ENCODE measurements at places on chromosomes 7 and 10.

- DNase-seq, result no peak
Measured at GRCh38 chr10:86450806-86451603, 70.6 kb downstream of the WAPL start.

DNA sequence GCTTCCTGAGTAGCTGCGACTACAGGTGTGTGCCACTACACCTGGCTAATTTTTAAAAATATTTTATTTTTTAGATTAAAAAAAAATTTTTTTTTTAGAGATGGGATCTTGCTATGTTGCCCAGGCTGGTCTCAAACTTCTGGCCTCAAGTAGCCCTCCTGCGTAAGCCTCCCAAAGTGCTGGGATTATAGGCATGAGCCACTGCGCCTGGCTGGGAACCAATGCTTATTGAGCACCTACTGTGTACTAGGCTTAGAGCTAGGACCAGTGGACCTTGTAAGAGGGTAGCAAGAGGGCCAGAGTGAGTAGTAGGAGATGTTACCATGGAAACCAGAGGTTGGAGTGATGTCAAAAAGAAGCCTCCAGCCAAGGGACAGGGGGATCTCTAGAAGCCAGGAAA, 31.2 kb downstream of the COL26A1 start:
- no peak for DNase-seq

- DNase-seq, result no peak
Measured at GRCh38 chr7:69245646-69246045, 352.6 kb upstream of the AUTS2 start.

- peak; percentile 33 for DNase-seq
Measured at GRCh38 chr7:28078036-28078901, 102.3 kb downstream of the JAZF1 start.

DNA sequence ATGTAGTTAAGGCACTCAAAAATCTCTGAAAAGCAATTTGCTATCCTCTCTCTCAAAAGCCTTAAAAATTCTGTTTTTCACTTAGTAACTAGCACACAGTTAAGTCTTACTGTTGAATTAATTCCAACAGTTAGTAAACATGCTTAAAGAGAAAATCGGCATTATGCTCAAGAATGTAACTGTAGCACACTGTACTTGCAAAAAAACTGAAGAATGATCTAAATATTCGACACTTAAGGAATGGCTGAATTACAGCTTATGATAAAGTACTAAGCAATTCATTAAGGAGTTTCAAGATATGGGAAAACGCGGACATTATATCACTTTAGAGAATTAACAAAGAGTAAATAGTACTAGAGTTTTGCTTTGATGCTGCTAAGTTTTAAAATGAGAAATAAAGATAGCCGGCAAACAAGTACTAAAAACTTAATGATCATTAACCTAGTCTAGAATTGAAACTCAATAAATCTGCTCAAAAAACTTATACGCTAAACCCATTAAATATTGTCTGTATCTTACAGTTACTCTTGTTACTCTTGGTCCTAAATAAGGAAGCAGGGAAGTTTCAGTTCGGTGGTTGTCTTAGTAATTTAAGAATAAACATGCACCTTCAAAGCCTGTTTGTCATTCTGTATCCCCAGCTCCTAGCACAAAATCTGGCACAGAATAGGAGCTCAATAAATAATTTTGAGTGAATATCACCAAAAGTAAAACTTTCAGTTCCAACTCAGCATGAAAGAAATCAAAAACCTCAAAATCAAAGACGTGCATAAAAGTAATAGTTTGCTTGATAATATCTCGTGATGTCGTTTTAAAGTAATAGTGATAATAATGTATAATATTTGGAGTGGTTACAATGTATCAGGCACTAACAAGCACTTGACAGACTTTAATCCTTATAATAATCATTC, 1.2 kb downstream of the TRDMT1 start:
- DNase-seq, result no peak

DNA sequence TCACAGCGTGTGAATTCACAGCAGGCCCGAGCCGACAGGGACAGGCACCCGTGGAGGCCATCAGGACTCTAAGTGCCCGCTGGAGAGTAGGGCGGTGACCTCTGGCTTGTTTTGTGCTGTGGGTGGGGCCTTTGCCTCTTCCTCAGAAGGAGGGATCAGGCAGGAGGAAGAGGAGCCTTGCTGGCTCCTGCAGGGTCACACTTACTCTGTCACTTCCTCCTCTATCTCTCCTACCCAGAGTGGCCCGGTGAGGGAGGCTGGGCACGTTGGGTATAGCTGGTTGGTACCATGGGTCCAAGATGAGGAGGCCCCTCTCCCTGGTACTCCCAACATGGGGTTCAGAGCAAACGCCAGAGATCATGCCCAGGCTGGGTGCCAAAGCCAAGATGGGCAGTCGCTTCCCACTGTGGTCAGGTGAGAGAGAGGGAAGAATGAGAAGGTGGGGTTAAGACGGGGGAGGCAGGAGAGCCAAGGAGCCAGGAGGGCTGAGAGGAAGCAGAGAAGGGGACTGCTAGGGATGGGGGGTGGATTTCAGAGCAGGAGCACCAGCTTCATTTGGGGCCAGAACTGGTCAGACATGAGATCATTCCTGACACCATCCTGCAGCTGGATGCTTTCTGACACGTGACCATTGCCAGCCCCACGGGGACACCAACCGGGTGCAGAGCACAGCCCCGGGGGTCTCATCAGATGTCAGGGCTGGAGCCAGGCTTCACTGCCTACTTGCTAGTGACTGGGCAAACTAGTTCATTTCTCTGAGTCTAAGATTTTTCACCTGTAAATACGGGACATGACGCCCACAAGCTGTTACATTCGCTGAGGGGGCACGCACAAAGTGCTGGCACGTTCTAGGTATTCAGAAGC, 54.8 kb upstream of the CACUL1 start:
- DNase-seq, result no peak

DNA sequence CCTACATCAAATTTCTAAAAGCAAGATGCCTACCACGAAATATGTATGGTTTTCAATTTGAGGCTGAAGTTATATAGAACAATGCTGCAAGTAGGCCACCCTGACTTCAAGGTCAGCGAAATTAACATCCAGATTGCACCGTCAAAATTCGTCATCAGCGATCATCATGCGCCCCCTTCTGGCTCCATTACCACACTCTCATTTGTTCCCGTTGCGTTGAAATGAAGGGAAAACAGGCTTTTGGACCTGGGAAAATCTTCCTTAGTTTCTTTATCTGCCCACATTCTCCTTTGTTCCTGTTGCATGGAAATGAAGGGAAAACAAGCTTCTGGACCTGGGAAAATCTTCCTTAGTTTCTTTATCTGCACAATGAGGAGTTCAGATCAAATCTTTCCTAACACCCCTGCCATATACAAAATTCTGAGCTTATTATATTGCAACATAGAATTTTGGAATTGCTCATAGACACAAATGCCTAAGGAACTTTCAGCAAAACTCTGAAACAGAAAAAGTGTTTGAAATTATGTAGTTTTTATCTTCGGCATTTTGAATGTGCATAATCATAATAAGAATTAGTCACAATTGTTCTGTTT, 98.2 kb upstream of the PRKCQ start:
- DNase-seq, result peak; percentile 14

DNA sequence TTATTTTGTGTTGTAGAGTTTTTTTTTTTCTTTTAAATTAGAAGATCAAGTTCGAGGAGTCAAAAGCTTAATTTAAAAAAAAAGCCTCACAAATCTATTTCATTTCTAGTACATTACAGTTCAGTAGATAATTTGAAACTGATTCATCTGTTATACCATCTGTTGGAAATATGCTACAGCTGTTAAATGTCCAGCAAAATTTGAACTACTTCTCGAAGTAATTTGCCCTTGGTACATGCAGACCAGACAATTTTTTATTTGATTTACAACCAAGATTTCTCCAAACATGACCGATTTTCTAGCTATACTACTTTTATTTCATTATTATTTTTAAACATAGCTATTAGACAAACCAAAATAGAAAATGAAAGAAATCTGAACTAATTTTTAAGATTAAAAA, 647.9 kb downstream of the CNTNAP2 start:
- DNase-seq, result no peak

- DNase-seq, result no peak
Measured at GRCh38 chr7:44215531-44215930, 14.8 kb downstream of the YKT6 start.

DNA sequence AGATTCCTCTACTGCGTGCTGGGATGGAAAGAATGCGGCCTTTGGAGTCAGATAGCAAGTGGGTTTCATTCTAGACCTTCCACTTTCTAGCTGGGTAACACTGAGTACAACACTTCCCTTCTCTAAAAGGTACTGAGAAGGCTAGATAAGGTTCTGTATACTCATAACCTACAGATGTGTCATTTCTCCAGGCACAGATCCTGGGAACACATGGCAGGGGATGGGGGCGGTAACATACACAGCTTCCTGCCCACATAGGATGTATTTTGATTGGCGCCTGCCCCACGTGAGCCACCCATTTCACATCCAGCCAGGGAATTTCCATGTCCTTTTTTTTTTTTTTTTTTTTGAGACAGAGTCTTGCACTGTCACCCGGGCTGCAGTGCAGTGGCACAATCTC, 31.8 kb downstream of the KLRG2 start:
- no peak for DNase-seq

GRCh38 chr10:8365935-8366911, 311.7 kb downstream of the GATA3 start:
- DNase-seq, result no peak

GRCh38 chr10:5534880-5535856, 10.4 kb downstream of the CALML3 start:
- no peak for DNase-seq

DNA sequence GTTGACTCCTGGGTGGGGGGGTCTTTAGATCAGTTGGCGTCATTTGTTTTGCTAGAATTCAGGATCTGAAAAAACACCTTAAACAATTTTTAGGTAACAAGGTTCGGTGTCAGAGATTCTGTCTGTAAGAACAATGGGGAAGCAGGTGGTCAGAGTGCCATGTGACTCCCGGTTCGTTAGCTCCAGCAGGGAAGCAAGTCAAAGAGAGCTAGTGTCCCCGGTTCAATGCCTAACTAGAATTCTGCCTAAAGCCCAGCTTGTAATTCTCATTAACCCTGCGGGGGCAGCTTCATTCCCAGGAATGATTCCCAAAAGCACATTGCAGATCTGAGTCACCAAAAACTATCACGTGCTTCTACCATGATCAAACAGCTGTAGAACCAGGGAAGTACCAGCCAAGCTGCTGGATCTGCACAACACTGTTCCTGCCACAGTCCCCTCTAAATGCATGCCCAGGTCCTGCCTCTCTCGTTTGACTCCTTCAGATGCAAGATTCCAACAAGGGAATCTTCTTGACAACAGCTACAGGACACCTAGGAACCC, 664.3 kb upstream of the CELF2 start:
- no peak for DNase-seq

DNA sequence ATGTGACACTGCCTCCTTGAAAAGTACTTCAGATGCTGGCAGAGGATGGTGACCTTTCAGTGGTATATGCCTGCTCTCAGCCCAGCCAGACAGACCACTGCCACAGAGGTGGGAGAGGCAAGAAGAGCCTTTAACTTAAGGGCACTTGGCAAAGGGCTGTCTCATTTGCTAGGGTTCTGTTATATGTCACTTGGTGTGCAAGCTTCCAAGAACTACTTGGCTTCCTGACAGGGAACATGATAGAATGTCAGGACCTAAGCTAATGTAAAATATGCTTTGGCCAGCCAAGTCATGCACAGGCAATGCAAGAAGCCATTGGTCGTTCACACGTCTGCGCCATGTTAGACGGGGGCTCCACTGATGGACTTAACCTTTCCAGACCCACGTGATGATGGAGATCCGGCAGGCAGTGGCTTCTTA, 54.7 kb downstream of the RBM20 start:
- DNase-seq, result no peak

DNA sequence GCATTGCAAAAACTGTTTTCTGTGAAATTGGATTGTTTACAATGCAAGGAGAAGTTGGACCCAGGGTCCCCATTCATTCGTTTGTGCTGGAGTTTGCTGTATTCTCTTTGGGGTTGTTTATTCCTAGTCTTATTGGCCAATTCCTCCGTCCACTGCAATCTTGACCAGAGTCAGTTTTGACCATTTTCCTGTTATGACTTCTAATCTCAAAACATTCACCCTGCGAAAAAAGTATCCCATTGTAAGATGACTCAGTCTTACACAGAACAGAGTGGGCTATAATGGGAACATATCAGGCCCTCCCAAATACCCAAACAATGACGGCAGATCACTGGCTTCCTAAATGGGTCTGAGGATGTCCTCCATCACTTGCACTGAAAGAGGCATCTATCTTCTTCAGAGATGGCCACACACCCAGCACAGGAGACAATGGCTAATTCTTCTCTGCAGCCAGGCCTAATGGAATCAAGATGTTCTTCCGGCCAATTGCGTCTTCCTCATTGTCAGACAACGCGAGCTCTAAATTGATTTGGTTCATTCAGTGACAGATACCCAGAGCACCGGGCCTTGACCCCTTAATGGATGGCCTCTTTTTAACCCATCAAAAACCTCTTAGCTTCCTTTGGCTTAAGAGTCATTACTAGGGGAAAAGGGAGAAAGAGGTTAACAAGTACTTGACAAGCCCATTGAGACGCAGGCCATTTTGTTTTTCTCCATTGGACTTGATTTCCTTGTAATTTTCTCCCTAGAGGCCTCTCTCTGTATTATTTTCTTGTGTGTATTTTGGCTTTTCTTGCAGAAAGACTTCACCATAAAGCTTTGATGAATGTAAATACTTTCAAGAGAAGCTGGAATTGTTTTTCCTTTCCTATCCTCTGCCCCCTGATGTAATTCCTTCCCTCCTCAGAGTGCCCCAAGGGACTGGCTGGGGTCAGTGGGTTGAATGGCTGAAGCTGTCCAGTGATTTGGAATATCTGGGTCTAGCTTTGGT, 129.6 kb downstream of the PRPF18 start:
- DNase-seq, result no peak

GRCh38 chr7:112880818-112881418, 90.7 kb upstream of the TMEM168 start:
- DNase-seq, result no peak

- DNase-seq, result no peak
Measured at GRCh38 chr7:5679813-5680473, 101.5 kb downstream of the RNF216 start.

DNA sequence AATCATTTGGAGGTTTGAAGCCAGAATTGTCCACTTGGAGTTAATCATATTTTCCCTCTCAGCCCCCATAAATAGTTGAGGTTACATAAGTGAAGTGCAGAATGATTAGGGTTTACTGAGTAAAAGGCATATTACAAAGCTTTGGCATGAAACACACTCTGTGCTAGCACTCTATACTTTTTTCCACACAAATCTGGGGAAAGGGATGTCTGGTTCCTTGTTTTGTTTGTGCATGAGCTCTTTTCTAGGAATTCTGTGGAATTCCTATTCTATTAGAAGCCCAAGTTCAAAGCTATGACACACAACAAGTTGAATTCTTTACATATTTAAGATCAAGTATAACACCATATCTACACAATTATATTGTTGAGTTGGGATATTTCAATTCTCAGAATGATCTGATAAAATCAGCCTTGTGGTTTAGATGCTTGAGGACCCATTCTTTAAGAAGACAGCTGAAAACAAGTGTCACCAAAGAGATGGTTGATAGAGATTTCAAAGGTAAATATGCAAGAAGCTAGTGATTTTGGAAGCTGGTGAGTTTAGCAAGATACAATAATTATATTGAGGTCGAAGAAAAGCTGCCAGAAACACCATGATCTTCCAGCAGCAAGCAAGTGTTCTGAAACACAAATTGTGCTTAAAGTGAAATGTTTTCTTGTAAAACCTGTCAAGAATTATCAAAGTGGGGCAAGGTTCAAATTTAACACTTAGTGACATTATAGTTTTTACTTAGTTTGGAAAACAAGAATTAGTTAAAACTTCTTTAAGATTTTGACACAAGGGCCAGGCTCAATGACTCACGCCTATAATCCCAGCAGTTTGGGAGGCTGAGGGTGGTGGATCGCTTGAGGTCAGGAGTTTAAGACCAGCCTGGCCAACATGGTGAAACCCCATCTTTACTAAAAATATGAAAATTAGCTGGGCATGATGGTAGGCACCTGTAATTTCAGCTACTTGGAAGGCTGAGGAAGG, 122.6 kb downstream of the INHBA start:
- peak; percentile 42 for DNase-seq

All from T47D (cell line).